MCF 10A (cell line): ENCODE measurements at places on chromosomes 5 and 9. TPM values are rescaled to one million over a fixed set of nuclear protein-coding genes. Genes with fewer than 3 reads are reported as not detected.

Gene IFNB1
- not detected in 2 replicates for total RNA-seq

Gene GMCL2
- total RNA-seq = not detected in 2 replicates

DNA sequence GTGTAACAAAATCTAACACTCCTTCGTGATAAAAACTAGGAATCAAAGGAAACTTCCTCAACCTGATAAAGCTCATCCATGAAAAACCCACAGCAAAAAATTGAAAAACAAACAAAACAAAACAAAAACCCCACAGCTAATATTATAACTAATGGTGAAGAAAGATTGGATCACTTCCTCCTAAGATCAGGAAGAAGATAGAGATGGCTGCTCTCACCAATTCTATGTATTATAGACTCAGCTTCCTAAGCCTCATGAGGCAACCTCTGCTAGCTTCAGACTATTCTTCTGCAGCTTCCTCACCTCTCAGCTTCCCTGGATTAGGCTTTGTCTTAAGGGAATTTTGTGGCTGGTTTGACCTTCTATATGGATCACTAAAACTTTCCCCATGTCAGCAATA, 40.1 kb downstream of the PHAX start:
- no peaks in the 10 kb centered on the region for H3K4me1 ChIP-seq
- no peaks in the 10 kb centered on the region for H3K36me3 ChIP-seq
- peaks cover 7% of the 10 kb centered on the region for H3K27me3 ChIP-seq
- no peak overlapping the region for H3K4me3 ChIP-seq

DNA sequence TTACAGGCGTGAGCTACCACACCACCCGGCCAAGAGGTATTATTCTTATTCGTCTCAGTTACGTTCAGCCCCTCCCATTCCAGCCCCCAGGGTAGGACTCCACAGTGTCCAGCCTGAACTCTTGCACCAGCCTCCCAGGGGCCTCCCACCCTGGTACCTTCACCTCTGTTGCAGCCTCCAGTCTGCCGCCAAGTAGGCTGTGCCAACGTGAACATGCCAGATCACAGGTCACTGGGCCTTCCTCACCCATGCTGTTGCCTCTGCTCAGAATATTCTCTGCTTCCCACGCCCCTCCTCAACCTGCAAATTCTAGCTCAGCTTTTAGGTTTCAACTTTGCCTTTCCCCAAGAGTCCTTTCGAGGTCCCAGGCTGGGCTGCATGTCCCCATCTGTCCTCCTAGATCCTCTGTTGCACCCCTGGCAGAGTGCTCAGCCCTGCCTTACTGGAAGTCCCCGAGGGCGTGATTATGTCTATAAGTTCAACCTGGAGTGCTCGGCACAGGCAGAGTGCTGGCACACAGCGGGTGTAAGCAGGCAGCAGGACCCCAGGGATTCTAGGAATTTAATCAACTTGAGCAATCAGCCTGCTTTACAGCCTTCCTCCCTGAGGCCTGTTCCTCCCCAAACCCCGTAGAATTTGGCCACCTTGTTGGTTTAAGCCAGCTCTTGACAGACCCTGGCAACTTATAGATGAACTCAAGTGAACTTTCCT, 13.1 kb upstream of the STXBP1 start:
- DNase-seq = peak; percentile 4
- peaks cover 10% of the 10 kb centered on the region for H3K4me1 ChIP-seq
- H3K27ac ChIP-seq = peak overlapping the region; percentile 57
- H3K27me3 ChIP-seq = no peaks in the 10 kb centered on the region
- H3K36me3 ChIP-seq = peaks cover 4% of the 10 kb centered on the region

DNA sequence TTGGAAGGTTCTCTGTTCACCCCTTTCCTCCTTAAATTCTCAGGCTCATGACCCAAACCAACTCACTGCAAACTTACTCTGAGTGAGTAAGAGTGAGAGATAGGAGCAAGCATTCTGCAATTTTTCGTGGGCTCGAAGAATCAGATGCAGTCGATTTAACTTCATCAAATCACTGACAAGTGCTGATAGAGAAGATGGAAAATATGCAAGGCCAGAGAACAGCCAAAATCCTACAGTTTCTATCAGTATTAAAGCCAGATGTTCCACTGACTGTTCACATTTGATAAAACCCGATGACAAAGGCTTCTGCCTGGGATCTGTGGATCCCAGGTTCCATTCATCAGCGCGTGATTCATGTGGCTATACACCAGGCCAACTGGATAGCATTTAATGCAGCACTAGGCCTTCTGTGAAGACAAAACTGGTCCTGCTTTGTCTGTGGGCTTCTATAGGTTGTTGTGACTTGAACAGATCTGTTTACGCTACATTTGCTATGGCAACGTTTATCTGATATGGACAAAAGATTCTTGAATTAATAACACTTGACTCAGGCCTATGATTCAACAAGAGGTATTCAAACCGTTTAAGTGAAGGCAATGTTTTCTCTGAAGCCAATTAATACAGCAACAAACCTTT, 251.2 kb downstream of the NFIB start:
- H3K4me1 ChIP-seq = no peaks in the 10 kb centered on the region
- H3K27me3 ChIP-seq = no peaks in the 10 kb centered on the region
- no peaks in the 10 kb centered on the region for H3K36me3 ChIP-seq
- no peak overlapping the region for H3K4me3 ChIP-seq
- no peak overlapping the region for H3K27ac ChIP-seq

DNA sequence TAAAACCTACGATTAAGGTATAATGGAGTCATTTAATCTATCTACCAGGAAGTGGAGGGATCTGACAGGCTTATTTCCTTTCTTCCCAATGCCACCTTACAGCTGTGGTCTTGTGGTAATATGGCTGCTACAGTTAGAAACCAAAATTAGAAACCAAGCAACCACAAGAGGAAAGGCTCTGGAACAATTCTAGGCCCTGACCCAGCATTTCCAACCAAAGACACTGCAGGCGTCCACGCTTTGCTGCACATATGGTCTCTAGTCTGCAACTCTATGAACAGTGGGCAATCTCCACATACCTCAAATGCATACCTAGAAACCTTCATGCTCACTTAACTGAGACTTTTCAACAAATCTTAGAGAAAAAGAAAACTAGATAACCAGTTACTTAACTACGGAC, 339.1 kb downstream of the NFIB start:
- H3K36me3 ChIP-seq = no peaks in the 10 kb centered on the region
- no peaks in the 10 kb centered on the region for H3K27me3 ChIP-seq
- no peak overlapping the region for H3K4me3 ChIP-seq

DNA sequence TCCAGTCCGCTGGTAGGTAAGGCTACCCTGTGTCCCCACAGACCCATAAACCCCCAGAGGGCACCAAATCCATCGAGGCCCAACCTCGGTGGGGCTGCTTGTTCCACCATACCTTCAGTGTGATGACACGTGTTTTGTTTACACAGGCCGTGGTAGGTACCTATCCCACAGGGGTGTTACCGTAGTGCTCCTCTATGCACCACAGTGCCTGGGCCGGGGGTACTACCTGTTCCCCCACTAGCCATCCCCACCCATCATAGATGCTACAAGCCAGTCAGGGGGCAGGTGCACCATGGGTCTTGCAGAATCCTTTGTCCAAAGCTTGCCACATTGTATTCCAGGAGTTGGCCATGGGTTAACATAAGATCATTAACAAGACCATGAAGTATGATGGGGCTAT, 796.2 kb downstream of the EFNA5 start:
- H3K27me3 ChIP-seq = no peaks in the 10 kb centered on the region
- no peak overlapping the region for H3K27ac ChIP-seq
- no peaks in the 10 kb centered on the region for H3K36me3 ChIP-seq
- H3K4me1 ChIP-seq = peaks cover 11% of the 10 kb centered on the region

GRCh38 chr5:132199116-132199680, 28.5 kb downstream of the P4HA2 start:
- no peak overlapping the region for H3K27ac ChIP-seq
- no peaks in the 10 kb centered on the region for H3K4me1 ChIP-seq
- peaks cover 59% of the 10 kb centered on the region for H3K36me3 ChIP-seq
- DNase-seq = no peak
- H3K4me3 ChIP-seq = no peak overlapping the region

DNA sequence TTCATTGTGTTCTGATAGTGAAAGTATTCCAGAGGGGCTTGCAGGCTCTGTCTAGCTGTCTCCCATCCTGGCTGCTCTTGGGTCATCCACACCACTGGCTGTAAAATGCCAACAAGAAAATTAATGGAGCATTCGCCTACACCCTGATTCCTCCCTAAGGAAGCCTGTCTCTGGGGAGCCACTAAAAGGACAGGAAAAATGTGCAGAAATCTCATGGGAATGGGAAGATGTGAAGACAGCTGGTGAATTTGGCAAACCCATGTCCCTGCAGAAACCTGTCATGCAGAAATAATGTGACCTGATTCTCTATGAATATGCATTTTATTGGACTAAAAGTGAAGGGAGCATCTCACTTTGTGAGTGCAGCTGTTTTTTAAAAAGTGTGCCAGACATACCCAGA, 265.6 kb downstream of the TUSC1 start:
- H3K27me3 ChIP-seq = no peaks in the 10 kb centered on the region
- H3K36me3 ChIP-seq = no peaks in the 10 kb centered on the region
- H3K27ac ChIP-seq = no peak overlapping the region
- no peaks in the 10 kb centered on the region for H3K4me1 ChIP-seq
- H3K4me3 ChIP-seq = no peak overlapping the region
